Hepatic stellate cell (primary cell): ENCODE measurements at places on chromosomes 3 and 15.

GRCh38 chr15:101004986-101005747 is 86.0 kb downstream of the LRRK1 start:
- DNase-seq, result no peak

- DNase-seq, result no peak
These were observed 204.0 kb downstream of the PLCL2 start for GRCh38 chr3:17088602-17089313.

- no peak for DNase-seq
These were observed 664.0 kb upstream of the ADAMTS9 start for GRCh38 chr3:65351753-65352152.

- DNase-seq, result peak; percentile 38
These were observed 101.1 kb downstream of the GREM1 start for GRCh38 chr15:32818758-32819447.

- no peak for DNase-seq
These were observed 5.9 kb downstream of the CPEB1 start for GRCh38 chr15:82641129-82641798.

DNA sequence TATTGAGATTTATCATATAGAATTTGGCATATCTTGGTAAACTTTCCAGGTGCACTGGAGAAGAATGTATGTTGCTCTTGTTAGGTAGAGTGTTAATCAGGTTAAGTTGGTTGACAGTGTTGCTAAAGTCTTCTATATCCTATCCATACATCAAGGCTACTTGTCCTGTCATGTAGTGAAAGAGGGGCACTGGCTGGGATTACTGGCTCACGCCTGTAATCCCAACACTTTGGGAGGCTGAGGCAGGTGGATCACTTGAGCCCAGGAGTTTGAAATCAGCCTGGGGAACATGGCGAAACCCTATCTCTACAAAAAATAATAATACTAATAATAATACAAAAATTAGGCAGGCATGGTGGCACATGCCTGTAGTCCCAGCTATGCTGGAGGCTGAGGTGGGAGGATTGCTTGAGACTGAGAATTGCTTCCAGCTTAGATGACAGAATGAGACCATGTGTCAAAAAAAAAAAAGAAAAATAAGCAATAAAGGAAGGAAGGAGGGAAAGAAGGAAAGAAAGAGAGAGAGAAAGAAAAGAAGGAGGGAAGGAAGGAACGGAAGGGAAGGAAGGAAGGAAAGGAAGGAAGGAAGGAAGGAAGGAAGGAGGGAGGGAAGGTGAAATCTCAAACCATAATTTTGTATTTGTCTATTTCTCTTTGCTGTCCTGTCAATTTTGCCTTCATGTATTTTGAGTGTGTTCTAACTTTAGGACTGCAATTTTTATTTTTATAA is 57.4 kb upstream of the IQSEC1 start:
- no peak for DNase-seq

DNA sequence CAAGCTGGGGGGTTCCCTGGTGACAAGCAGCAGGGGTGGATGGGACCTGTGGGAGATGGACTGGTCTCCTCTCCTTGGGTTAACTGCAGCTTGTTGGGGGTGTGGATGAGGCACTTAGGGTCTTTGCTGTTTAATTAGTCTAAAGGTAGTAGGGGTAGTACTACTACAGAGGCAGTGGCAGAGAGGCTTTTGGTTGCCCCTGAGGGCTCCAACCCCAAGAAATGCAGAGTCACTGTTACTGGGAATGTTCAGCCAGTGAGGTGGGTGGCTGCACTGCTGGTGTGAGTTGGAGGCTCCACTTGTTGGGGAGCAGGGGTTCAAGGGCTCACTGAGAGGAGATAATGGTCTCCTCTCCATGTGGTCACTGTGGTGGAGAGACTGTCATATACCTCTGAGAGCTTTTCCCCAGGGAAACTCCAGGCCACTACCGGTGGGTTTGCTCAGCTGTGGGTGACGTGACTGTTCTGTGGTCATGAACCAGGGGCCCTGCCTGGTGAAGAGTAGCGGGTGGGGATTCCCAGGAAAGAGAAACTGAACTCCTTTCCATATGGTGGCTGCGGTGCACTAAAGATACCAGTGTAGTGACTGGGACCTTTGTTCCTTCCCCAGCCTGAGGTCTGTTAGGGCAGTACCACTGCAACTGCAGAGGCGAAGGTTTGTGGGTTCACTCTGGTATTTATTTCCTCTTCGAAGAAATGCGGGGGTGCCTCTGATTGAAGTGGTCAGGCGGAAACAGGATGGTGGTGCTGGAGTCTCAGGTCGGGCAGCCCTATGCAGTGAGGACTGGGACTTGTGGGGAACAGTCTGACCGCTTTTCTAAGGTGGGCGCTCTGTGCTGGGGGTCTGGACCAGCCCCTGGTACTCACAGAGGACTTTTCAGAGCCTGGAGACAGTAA is 68.9 kb upstream of the TNFSF10 start:
- no peak for DNase-seq

DNA sequence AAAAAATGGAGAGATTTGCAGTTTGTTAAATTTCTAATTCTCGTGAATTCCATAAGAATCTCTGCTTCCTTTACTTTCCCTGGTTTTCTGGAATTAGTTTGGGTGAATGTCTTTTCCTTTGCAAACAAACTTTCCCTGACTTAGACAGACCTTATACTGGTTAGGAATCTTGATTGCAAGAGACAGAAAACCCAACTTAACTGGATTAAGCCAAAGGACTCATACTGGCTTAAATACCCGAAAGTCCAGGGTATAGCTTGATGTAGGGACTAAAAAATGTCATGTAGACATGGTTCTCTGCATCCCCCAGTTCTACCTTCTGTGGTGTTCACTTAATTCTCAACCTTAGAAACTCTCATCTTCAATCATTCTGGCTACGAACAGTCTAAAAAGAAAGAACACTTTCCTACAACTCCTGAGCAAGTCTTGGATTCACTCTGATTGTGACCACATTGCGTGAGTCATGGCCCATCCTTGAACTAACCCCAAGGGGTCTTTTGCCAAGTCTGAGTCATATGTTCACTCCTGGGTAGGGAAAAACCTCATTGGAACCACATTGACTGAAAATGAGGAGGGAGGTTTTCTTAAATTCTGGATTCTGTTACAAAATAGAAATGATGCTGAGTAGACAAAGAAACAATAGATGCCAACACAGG is 136.0 kb upstream of the DAZL start:
- DNase-seq, result no peak

DNA sequence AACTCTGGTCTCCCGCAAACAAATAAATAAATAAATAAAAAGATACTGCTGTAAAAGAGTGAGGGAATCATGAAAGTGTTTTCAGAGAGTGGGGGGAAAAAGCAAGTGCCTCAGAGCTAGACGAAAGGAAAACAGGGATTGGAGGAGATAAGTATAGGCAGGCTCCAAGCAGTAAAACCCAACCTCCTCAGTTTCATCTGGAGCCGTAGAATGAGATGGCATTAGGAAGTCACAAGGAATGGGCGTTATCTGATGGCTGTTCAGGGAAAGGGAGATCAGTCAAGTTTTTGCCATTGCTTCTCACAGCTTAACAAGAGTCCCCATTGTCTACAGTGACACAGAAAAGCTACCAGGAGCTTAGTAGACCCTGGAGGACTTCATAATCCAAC is 451.5 kb upstream of the PPP2R3A start:
- no peak for DNase-seq

DNA sequence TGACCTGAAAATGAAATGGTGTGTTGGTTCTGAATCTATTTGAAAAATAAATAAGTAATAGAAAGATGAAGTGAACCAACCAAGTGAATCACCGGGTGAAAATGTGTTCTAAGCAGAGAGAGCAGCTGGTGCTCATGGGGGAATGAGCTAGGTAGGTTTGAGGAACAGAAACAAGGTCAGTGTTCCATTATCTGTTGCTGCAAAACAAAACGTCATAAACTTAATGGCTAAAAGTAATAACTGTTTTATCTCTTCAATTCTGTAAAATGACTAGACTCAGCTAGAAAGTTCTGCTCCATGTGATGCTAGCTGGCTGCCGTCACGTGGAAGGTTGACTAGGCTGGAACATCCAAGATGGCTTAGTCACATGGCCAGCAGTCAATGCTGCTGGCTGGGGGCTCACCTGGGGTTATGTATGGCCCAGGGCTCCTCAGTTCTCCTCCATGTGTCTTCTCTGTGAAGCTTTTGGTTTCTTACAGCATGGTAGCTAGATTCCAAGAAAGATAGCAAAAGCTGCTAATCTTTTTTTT is 13.3 kb upstream of the SH3BP5 start:
- no peak for DNase-seq

DNA sequence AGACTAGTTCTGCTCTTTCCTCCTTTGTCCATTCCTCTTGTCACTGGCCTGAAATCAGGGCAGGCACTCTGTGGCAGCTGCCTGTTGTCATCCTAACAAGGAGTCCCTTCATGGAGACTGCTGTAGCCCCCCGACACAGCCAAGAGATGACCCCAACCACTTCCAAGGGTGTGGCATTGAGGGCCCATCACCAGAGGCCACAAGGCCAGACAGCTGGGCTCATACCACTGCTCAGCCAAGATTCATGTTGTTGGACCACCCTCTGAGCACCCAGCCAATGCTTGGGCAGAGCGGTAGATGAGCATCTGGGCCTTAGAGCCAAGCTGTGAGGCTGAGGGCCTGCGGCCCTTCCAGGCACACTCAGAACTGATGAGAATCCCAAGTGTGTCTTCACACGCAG is 85.4 kb downstream of the EPHB1 start:
- DNase-seq, result no peak

DNA sequence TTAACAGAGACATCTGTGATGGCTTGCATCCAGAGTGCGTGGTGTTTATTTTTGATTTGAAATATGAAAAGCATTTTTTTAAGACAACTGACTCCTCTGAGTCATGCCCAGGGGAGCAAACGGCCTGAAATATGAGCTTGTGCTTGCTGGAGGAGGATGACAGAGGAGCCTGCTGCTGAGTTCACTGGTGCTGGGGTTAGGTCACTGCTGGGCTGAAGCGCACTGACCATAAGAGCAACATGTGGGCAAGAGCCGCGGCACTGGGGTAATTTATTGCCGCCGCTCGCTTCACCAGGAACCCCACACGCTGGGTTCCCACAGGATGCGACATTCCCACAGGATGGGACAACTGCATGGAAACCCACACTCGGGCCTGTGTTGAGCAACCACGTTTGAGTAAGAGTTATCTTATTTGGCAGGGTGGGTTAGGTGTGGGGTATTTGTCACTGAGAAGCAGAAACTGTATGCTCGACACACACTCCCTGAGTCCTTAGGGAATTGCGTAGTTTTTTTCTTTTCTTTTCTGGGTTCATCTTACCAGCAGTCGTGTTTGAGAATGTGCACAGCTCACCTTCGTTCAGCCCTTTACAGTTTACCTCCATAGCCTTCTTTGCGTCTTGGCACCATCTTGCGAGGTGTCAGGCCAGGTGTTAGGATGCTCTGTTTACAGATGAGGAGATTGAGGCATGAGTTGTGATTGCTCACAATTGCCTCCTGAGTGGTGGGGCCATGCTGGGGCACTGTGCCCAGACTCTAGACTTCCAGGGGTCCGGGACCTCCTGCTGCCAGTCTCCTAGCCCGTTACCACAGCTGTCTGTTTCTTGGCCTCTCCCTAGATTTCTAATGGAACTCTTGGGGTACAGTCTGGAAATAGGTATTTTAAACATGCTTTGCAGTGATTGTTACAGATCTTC is 60.4 kb downstream of the SMAD3 start:
- DNase-seq, result peak; percentile 95

- peak; percentile 41 for DNase-seq
These were observed 81.9 kb upstream of the PLXND1 start for GRCh38 chr3:129688271-129688895.
